Panc1 (cell line): ENCODE measurements at places on chromosomes 11 and 22. TPM values are rescaled to one million over a fixed set of nuclear protein-coding genes. Genes with fewer than 3 reads are reported as not detected.

The CLTCL1 gene
- 11.9 TPM for total RNA-seq

The SEPTIN3 gene
- total RNA-seq: 3.9 TPM

The MMP7 gene
- total RNA-seq: 2.7 TPM

The TBX1 gene
- 91.7 TPM for total RNA-seq

The EFCAB6 gene
- 0.21 TPM for total RNA-seq

The MPZL3 gene
- 1.0 TPM for total RNA-seq

The IFITM10 gene
- total RNA-seq: 18.0 TPM

The HPX gene
- total RNA-seq: 1.0 TPM

The SYT13 gene
- 0.13 TPM for total RNA-seq

The GCAT gene
- total RNA-seq: 11.2 TPM

The ART1 gene
- total RNA-seq: not detected

GRCh38 chr11:81596704-81597103 lies 1137.0 kb downstream of the FAM181B start:
- DNase-seq: no peak

DNA sequence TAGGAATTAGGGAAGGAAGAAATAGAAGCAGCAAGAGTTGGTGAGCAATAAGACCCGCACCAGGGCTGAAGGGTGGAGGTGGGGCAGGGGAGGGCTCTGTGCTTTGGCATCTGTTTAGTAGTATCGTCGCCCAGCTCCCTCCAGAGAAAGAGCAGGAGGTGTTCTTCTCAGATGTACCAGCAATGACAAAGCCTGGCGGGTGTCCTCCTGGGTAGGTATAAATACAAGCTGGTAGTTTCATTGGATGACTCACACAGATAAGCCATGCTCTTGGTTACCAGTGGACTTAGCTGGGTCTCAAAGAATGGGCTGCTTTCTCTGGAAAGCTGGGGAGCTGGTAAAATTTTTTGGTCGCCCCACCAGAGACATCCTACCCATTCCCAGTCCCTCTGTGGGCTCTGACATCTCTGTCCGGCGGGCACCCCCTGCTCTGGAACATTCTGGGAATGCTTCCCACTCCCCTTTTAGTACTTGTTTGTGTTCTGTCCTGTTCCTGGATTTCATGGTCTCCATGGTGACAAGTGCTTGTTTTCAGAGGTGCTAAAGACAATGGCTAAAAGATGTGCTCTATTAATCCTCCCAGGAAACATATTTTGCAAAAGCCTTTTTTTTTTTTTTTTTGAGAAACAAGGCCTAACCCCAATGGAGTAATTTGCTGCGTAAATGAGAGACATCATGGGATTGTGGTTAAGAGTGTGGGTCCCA lies 15.4 kb upstream of the TUBA8 start:
- DNase-seq: no peak

DNA sequence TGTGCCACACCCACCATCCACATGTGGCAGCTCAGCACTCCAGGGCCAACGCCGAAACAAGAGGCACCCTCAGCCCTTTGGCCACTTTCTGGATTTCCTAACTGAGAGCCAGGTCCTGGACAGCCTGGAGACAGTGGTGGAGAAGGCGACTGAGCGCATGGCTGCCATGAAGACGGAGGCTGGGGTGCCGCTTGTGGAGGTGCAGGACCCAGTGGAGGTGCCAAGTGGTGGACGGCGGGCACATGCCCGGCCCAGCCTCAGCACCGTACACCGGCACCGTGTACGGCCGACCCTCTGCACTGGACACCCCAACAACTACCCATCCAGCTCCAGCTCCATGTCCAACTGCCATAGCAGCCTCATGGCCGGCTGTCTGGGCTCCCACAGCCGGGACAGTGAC lies 1.5 kb downstream of the CCDC116 start:
- no peak for DNase-seq

- no peak for DNase-seq
These were observed 17.6 kb downstream of the PLA2G6 start for GRCh38 chr22:38163844-38164550.

DNA sequence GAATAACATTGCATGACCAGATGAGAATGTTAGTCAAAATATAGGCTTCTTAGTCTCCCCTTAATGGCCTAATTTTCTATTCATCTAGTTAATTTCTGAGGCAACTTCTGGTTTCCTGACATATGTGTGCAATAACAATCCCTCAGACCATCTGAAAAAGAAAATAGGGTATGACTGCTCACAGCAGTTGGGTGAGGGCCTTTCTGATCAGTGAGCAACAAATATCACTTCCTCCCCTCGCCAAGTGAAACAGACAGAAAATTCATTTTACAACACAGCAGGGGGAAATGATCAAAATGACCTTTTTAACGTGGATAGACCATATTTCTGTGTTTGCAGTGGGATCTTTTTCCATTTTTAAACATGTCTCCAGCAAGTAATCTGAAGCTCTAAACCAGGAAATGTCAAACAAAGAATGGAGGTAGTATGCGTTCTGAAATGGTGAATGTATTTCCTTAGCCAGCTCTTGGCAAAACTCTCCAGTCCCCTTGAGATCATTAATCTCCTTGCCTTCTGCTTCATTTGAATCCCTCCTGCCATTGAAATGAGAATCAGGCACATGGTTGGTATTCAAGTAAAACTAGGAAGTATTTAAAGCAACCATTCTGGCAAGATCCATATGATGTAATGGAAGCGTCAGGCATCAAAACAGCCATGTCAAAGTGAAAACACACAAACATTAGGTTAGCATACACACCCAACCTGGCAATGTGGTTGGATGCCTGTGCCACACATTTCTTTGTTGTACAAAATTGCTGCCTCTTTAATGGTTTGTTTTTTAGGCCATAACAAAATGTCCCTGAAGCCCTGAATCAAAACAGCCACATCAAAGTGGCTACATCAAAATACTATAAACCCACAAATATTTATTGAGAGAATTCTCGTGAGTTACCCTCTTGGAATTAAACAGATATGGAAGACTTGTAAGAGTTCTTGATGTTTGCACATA lies 100.1 kb downstream of the SLC1A2 start:
- DNase-seq: no peak

GRCh38 chr11:127114035-127114434 lies 113.5 kb upstream of the KIRREL3 start:
- DNase-seq: no peak

- no peak for DNase-seq
These were observed 795 bp downstream of the ZBTB3 start for GRCh38 chr11:62752994-62753735.

DNA sequence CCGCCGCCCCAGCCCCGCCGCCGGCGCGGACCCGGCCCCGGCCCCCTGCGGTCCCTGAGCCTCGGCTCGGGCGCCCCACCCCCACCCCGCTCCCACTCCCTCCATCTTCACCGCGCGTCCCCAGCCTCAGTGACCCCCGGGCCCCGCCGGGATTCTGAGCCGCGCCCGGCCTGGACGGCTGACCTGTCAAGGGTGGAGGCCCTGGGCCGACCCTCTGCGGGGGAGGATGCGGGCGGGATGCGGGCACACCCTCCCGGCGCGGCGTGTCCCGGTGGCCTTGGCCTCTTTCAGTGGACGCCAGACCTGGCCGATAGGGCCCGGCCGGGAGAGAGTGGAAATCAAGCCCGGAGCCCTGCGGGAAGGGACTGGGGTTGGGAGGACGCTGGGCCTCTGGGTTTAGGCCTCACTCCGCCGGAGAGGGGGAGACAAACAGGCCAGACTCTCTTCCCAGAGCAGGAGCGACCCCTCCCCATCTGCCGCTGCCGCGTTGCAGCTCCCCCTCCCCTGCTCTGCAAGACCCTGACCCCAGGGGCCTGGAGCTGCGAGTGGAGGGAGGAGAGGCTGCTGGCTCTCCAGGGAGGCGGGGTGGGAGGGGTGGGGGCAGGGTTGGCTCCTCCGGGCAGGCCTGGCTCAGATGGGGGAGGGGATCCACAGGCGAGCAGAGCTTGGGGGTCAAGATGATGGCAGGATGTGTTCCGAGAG lies 525 bp downstream of the MAPK8IP2 start:
- DNase-seq: no peak

DNA sequence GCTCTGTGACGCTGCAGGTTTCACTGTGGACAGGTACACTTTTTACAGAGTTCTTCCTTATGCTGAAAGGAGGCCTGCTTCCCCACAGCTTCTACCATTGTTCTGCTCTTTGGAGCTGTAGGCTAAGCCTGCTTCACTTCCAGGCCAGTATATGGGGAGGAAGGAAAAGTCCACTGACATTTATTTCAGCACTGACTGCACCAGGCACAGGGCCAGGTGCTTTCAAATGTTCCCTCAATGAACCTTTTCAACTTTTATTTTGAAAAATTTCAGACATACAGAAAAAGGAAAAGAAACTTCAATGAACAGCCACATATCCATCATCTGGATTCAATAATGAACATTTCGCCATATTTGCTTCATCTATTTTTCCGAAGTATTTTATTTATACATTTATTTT lies 22.0 kb downstream of the POU2F3 start:
- no peak for DNase-seq

DNA sequence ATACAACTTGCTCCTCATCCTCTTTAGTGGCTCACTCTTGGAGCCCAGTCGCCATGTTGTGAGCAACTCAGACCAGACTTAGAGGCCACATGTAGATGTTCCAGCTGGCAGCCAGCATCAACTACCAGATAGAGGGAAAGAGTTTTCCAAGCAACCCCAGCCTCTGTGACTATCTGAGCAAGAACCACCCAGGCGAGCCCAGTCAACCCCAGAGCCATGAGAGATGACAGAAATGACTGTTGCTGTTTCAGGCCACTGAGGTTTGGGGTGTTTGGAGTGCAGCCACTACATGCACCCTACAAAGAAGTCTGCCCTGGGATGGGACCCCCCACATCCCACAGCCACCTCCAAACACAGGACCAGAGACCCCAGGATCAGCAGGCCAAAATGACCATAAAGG lies 24.8 kb upstream of the CLDN5 start:
- DNase-seq: no peak

- no peak for DNase-seq
These were observed 77.5 kb upstream of the CLMP start for GRCh38 chr11:123272565-123272964.

GRCh38 chr11:72925656-72926055 lies 111.4 kb downstream of the ATG16L2 start:
- DNase-seq: no peak

DNA sequence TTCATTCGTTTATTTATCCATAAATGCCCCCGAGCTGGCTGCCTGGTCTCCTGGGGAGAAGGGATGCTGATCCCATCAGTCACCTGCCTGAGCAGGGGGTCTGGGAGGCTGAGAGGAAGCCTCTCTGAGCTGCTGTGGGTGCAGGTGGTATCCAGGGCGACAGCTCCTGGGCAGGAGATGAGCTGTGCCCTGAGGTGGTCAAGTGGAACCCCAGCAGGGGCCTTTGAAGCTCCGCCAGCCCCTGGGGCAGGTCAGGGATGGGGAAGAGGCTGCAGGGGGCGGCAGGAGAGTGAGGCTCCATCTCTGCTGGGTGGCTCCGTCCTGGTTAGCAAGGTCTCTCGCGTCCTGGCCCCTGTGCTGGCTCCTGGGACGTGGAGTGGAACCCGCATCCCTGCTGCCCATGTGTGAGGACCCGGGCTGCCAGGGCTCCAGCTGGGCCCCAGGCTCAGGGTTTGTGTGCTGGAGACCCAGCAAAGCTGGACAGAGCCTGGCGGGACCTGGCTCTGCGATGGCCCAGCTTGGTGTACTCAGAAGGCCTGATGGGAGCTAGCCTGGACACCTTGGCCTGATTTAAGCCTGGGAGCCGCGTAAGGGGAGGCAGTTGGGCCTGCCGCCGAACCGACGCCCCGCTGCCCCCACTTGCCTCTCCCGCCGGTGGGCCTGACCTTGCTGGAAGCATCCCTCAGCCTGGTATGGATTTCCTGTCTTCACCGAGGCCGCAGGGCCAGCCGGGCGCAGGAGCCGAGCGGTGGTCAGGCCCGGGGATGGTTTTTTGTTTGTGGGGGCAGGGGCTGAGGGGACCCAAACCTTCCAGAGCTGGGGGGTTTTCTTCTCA lies 44.5 kb downstream of the RTN4R start:
- DNase-seq: no peak

GRCh38 chr11:21177379-21177778 lies 508.0 kb downstream of the NELL1 start:
- DNase-seq: no peak

DNA sequence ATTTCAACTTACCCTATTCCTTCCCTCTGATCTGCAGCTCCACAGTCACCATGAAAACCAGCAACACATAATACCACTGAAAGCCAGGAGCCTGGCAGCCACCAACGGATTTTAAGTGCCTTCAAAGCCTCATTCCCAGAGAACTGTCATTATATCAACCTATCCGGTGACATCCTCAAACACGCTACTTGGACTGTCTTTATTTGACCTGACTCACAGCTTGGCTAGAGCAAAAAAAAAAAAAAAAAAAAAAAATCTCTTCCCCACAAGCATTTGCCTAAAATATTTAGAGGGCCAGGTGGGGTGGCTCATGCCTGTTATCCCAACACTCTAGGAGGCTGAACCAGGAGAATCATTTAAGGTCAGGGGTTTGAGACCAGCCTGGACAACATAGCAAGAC lies 32.4 kb upstream of the ARHGAP32 start:
- DNase-seq: no peak

DNA sequence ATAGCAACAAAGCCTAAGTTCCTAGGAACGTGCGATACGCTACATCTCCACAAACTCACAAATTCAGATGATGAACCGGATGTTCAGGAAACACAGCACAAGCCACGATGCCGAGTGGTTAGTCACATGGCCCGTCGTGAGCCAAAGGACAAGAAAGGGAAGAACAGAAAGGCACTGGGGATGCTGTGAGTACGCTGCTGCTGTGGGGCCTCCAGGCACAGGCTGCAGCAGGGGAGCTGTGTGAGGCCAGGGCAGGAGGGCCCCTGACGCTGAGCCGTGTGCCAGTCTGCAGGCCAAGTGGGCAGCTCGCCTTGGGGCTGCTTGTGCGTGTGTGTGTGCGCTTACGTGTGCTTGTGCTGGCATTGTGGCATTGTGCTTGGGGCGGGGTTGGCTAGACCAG lies 89.4 kb downstream of the CTTN start:
- DNase-seq: no peak

DNA sequence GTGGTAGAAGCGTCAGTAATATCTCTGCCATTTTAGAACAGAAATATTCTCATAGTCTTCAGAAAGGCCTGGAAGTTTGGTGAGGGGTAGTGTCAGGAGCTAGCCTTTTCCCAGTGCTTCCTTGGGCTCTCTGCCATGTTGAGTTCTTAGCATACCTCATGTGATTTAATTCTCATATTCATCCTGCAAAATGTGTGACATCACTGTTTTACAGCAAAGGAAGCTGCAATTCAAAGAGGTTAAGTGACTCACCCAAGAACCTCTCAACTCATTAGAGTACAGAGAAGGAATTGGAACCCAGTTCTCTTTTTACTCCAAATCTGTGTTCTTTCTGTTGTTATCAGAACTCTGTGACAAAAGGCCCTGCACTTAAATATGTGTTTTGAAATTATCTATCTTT lies 72.1 kb downstream of the RNF169 start:
- peak; percentile 27 for DNase-seq
